ENCODE measurements at places on chromosomes 3 and 15.

GRCh38 chr15:36785396-36785795 is 206.0 kb downstream of the CDIN1 start:
- DNase-seq = no peak

DNA sequence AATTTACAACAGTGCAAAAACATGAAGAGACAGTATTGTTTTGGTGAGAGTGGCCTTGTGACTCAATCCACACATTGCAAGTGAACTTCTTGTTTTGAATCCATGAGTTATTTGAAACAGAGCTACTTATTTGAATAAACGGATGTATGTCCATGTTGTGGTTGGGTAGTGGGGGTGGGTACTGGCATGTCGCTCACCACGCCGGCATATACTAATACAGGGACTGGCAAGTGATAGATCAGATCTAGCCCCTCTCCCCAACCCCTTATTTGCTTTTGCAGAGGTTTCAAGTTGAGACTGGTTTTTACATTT is 83.8 kb downstream of the EDEM1 start:
- no peak for DNase-seq

DNA sequence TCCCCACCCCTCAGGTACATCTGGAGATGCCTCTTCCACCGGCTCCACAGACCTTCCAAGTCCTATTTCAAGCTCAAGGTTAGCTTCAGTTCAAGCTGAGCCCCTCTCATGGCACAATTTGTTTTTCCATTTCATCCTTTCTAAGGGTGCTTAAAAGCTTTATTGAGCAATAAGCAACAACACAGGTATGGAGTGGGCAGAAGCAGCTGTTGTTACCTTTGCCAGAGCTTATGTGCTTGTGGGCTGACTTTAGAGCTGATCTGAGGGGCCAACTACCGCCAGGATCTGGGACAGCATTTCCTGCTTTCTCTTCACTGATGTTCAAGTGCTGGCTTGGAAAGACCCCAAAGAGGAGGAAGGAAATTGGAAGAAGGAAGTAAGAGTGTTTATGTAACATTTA is 140.0 kb upstream of the KLHL25 start:
- DNase-seq = no peak

GRCh38 chr15:66851311-66852063 is 149.5 kb downstream of the SMAD6 start:
- peak; percentile 89 for DNase-seq

DNA sequence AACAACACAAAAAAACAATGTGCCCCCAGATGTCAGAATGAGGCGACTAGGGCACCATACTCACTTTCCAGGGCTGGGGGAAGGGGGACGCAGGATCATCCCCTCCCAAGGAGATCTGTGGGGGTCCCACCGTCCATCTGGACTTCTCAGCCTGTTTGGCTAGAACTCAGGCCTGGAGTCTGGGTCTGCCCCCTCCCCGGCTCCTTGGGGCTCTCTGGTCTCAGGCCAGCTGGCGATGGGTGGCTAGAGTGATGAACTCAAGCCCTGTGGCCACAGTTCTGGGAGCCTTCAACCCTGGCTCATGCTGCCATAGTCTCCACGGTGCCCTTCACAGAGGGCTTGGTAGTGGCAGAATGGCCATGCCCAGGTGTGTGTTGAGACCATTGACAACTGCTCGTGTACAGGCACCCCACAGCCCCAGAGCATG is 13.6 kb downstream of the ZBTB47 start:
- no peak for DNase-seq

DNA sequence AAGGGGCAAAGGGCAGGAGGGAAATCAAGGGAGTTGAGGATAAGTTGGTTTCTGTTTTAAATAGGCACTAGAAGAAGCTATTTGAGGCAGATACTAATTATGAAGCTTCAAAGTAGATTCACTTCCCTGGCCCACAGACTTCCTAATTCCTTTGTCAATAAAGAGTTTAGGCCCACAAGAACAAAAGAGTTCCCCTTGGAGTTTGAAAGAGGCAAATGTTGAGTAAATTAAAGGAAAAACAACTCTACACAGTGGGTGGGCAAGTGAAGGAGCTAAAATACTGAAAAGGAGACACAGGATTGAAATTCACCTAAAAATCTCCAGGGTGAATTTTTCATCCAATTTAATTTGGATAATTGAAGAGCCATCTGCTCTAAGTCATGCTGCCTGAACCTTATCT is 411.7 kb upstream of the RORA start:
- DNase-seq = no peak

- DNase-seq = no peak
Measured at GRCh38 chr15:92146511-92147150, 247.1 kb upstream of the ST8SIA2 start.

DNA sequence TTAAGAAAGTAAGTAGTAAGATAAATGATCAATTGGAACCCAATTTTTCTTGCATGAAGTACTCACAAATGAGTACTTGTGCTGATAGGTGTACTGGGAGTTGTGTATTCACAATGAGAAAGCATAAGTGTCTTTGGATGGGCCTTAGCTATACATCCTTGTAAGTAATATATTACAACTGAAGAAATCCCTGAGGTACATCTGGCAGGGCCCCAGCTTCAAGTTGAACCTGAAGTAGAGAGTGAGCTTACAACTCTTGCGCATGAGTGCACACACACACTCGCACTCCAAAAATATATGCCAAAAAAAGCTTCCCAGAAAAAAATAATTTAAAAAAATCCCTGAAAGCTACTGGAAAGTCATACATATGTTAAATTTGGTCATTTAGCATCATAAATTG is 222.5 kb downstream of the ROBO2 start:
- no peak for DNase-seq

DNA sequence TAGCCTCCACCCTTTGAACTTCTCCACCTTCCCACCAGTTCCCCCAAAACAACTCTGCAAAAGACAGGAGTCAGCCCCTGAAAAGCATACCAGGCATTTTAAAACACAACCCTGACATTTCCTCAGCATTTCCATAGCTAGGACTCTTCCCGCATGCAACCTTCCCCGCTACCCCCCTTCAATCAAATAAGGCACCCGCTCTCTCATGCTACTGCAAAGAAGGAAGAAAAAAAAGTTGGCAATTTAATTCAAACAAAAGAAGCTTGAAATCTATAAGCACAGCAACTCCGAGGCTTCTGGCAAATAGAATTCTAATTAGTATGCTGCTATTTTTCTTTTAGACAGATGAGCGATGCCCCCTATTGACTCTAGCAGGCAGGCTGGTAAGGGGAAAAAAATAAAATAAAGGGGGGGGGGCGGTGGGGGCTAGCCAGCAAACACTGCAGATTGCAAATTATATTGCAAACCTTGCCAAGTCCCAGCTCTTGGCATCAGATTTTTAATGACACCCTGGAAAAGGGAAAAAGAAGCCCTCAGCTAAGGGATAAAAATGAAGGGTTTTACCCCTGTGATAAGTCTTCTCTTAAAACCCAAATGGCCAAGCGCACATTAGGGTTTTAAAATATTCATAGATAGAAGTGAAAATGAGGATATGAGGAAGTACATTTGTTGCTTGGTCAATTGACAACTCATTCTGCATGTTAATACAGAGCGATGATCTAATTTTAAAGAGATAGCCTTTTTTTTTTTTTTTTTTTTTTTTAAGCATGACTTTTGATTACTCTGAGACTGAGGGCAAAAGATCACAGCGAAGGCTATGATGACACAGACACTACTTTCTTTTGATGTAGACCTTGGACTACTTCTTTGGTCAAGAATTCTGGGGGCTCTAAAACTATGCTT is 255.2 kb downstream of the NR2F2 start:
- DNase-seq = peak; percentile 48

- DNase-seq = peak; percentile 10
Measured at GRCh38 chr3:131353016-131353877, 28.3 kb upstream of the NUDT16 start.

GRCh38 chr3:171267104-171267503 is 193.1 kb downstream of the TNIK start:
- no peak for DNase-seq

- no peak for DNase-seq
Measured at GRCh38 chr3:152937234-152937633, 102.3 kb downstream of the P2RY1 start.

DNA sequence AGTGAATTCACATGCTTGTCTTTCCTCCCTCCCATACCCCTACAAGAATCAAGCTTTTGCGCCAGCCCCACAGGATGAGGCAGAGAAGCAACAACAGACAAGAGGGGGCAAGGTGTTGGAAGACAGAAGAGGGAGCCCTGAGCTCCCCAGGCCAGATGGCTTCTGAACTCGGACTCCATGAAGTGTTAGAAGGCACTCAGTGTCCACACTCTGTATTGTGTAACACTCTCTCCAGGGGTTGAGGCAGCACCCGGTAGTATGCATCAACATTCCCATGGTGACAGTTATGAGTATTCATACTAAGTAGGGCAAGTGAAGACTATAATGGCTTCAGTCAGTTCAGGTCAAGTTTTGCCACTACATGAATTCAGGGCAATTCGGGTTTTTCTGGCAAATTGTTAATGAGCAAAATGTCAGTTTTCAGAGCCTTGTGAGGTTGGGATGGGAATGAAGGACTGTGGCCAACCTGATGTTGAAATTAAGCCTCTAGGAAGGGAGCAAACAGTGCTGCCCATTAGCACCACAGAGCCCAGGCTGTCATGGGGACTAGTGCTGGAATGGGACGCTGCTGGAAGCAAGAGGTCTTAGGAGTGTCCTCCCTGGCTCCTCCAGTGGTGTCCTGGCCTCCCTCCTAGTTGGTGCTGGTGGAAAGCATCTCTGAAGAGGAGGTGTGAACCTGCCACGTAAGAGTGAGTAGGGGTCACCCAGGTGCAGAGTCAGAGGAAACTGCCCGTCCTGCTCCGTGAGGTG is 79.4 kb downstream of the KLF15 start:
- no peak for DNase-seq

DNA sequence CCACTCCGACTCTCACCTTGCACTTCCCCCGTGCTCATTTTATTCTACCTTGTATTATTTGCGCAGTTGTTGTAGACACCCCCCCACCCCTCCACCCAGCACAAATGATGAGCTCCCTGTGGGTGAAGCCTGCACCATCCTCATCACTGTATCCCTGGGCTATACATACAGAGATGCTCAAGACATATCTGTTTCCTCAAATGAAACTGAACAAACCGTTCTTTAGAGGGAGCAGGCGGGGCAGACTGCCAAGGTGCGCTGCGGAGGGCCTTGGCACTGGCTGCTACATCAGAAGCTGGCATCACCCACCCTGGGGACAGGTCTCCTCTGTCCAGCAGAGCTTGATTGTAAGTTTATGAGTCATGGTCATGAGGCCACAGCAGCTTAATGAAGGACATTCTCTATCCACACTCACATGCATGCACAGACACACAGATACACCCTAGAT is 29.0 kb downstream of the ADCY5 start:
- no peak for DNase-seq

DNA sequence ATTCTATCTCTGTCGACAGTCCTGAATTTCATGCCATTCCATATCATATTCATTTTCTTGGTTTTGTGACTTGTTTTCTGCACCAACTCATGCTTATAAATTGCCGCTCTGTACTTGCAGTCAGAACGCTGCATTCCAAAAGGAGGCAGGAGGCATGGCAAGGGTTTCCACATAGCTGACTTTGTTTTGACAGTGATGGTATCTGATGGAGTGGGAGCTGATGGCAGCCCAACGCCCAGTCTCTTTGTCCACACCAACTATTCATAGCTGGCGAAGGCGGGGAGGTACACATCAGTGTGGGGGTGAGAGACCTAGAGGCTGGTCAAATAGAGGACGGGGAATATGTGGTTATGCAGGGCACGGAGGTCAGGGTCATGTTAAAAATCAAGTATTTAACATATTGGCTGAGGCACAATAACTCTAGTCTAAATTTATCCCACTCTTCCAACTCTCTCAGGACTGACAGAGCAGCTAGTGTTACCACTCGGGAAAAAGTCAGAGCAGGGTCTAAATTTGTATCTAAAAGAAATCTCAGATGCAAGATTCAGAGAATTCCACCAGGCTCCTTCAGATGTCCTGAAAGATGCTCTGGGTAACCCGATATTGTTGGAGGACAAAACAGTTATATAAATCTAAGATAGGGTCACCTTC is 67.8 kb upstream of the ATP13A3 start:
- no peak for DNase-seq

DNA sequence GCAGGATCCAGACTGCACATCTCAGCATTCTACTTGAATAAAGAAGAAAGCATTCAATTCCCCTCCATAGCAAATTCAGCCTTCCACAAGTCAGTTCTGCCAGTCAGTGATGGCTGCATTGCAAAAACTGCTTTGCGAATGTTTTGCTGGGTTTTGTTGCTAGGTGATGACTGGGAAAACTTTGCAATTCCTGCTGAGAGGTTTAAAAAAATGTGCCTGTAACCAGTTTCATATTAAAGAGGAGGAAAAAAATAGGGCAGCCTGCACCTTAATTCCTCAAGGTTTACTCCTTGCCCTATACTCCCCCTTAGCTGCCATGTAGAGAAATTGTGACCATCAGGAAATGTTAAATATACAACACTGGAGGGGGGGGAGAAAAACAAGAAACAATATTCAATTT is 225.6 kb upstream of the ATP11B start:
- no peak for DNase-seq

- peak; percentile 26 for DNase-seq
Measured at GRCh38 chr15:43441316-43441715, 51.6 kb downstream of the TP53BP1 start.

GRCh38 chr15:63909819-63910437 is 76.2 kb upstream of the HERC1 start:
- DNase-seq = peak; percentile 76

- peak; percentile 7 for DNase-seq
Measured at GRCh38 chr3:101677436-101678286, 729 bp upstream of the ZBTB11 start.

GRCh38 chr3:65953301-65953812 is 85.4 kb downstream of the MAGI1 start:
- DNase-seq = peak; percentile 46

DNA sequence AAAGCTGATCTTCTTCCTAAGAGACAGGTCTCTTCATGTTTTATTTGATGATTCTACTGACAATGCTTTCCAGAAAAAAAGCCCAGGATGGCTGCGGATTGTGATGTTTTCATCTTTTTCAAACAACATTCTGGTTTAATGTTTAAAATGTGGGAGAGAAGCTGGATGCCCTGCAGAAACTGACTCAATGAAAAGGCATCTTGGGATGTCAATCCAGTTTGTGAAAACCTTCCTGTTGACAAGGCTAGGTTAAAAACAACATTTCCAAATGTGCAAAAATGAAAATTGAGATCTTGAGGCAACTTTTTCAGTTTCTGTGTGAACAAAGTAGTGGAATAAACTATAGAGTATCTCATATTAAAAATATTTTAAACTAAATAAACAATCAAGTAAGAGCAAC is 156.0 kb upstream of the MRPL3 start:
- DNase-seq = no peak

DNA sequence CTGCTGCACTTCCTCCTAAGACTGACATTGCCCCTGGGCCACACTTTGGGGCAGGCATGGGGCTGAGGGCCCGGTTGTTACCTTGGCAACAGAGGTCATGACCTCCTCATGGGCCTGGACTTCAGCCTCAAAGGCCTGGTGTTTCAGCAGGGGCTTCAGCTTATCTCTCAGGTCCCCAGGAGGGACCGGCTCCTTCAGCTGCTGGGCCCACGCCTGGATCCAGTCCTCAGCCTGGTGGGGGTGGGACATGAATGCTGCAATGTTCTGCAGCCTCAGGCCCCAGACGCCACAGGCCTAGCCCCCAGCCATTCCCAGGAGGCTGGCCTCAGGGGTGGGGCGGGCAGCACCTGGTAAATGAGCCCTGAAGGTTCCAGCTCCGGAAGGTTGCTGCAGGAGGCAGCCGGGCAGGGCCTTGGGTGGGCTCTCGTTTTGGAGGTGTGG is 27.6 kb downstream of the SPTBN5 start:
- no peak for DNase-seq

- no peak for DNase-seq
Measured at GRCh38 chr3:23238156-23238555, 35.0 kb downstream of the UBE2E2 start.
